ENCODE measurements at places on chromosomes 2 and 18. TPM values are rescaled to one million over a fixed set of nuclear protein-coding genes. Genes with fewer than 3 reads are reported as not detected.

Gene FHOD3
- total RNA-seq, result 3.1 TPM

Gene CXCR2
- total RNA-seq, result not detected

Gene SERPINB7
- total RNA-seq, result 3.0 TPM

GRCh38 chr18:48848641-48849143 is 102.1 kb downstream of the SMAD7 start:
- peak; percentile 73 for DNase-seq

GRCh38 chr2:82797469-82797868 is 1661.6 kb downstream of the SUCLG1 start:
- no peak for DNase-seq

DNA sequence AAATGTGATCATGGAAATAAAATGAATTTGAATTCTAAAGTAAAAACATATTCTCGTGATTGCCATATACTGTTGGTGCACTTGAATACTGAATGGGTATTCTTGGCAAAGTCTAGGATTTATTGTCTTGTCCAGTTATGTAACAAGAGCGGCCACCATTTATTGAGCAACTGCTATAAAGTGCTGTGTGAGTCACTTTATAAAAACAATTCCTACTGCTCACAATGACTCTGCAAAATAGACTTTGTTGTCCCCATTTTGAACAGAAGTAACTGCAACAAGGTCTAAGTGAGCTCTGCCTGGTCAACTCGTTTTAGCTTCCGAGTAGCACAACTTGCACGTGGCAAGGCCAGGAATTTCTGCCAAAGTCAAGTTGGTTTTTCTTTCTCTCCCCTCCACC is 995.6 kb upstream of the FANCL start:
- peak; percentile 2 for DNase-seq

Measured in fibroblast of lung (primary cell).